ENCODE measurements at places on chromosomes 4 and X.
A peak's percentile ranks its signal among the peaks of the same experiment; 100 is the strongest.

DNA sequence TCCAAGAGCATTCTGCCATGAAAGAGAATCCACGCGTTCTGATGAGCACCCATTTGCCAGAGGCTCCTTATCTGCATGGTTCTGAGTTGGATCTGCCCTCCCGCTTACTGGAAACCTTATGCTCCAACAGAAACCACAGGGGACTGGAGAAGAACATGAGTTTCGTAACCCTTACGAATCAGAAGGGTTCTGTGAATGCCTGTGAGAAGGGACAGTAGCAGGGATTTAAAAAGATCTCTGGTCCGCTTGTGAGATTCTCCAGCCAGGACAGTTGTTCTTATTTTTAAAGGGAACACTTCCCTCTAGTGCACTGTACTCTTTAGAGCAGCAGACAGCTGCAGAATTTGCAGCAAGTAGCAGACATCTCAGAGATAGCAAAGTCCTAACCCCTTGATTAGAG lies 22.5 kb upstream of the CENPU start:
- DNase-seq, result no peak

GRCh38 chr4:114028071-114028470 lies 48.6 kb upstream of the ARSJ start:
- DNase-seq, result no peak

DNA sequence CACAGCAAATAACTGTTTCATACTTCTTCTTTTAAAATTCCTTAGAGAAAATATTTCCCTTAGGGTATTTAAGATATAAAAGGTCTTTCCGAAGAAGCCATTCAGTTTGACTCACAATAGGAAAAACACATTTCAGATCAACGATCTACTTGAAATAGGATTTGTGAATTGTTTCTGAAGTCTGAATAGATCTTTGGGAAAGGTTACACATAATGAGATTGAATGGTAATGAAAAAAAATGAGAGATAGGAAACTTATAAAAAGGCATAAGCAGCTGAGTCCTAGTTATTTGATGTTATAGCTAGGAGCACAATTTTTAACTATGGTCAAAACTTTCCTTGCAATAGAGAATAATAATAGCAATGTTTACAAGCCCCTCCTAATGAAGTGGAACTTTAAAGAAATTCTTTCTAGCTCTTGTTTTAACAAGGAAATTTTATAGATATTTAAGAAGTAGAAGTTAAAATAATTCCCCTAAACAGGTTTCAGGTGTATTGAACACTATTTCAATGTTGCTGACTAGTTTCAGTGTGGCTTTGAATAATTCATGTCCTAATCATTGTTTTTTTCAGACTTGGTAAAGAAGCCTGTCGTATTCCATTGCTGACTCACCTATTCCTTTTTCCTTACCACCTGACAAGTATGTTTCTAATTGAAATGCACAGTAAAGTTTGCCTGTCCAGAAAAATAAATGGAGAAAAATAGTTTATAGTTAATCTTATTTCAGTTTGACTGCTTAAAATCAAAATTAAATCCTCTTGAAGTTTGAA lies 89.1 kb downstream of the PCDH18 start:
- DNase-seq, result no peak

DNA sequence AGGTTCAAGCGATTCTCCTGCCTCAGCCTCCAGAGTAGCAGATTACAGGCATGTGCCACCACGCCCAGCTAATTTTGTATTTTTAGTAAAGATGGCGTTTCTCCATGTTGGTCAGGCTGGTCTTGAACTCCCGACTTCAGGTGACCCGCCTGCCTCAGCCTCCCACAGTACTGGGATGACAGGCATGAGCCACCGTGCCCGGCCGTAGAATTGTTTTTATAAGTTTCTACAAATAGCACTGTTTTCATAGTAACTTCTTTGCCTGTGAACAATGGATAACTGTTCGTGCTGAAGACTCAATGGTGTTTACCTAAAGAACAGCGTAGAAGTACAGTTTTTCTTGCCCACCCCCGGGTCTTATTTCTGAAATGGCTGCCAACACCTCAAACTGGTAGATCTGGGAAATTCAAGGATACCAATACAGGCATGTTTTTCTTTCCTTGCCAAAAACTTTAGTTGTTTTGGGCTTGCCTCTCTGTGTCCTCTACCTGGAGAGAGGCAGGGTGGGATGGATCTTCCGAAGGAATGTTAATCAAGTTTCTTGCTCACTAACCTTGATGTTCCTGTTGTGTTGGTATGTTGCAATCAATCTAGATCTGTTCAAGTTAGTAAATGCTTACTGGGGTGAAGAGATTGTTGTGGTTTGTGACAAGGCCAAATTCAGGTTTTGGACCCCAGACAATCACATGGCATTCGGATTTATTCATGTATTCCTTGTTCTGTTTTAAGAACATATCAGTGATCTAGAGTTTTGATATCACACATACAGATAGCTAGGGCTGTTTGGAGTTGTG lies 2.8 kb upstream of the RUFY3 start:
- DNase-seq, result no peak

- DNase-seq, result no peak
Measured at GRCh38 chr4:84730375-84730774, 147.4 kb downstream of the CDS1 start.

DNA sequence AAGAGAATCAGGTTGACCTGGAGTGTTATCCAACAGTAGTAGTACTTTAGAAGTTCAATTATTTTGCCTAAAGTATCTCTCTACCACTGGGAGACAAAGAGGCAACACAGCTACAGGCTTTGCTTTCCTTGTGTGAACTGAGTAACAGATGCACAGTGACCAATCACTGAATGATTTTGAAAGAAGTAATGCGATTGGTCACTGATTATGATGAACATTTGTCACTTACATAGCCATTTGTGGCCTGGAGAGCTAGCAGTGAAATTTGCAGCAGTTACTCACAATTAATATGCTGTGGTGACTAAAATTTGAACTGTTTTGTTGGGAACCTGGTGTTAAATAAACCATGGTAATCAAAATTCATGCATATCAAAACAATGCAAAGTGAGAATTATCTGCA lies 508.7 kb upstream of the DIPK2B start:
- DNase-seq, result no peak

DNA sequence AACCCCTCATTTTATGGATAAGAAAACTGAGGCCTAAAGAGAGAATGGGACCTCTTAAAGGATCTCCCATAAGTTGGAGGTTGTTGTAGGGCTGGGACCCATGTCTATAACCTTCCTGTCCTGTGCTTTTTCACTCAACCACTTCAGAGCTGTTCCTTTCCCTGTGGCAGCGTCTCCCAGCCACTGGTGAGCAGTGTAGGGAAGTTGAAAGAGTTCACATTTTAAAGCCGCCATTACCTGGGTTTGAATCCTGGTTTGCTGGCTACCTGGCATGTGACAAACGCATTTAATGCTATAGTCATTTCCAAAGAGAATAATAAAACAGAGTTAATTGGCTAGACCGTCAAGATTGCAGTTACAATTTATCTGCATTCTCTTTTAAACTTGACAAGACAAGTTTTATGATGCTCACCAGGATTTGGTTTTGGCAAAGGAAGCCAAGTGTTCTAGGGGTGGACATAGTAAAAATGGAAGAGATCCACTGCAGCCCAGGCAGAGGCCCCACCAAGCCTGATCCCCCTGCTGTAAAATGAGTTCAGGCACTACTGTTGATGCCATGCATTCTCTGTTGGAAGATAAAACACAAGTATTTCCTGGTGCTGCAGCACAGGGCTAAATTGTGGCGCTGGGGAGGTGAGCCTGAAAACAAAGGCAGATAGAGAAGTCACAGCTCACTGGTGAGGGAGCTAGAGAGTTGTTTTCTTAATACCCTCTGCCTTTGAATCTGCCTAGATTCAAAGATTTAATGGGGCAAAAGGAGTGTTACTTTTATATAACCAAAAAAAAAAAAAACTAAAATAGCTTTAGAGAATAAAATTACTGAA lies 218.7 kb downstream of the NWD2 start:
- DNase-seq, result no peak

DNA sequence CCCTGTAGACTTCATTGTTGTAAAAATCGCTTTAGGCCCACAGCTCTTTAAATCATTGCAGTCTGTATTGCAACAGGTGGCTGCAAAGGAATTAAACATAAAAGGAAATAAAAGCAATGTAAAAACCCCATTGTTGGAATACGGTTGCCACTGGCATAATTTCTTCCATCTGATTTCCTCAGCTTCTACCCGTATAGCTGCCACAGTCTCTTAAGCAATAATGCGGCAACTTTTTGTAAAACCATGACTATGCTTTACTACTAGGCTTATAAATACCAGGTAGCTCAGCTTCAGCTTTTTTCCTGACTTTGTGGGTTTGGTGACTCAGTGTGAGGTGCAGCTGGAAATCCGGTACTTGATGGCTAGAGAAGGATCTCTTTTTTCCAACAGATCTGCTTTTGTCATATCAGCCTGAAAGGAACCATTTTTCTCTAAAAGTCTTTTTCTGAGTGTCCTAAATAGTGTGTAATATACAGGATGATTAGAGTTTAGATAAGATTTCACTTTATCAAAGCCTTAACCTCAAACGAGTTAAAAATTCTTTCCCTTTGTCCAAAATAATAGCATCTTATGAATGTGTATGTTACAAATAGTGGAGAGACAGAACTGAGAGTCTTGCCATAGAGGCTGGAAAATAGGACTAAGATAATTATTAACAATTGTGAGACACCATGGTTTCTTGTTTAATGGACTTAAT lies 268.0 kb downstream of the ADGRL3 start:
- no peak for DNase-seq

DNA sequence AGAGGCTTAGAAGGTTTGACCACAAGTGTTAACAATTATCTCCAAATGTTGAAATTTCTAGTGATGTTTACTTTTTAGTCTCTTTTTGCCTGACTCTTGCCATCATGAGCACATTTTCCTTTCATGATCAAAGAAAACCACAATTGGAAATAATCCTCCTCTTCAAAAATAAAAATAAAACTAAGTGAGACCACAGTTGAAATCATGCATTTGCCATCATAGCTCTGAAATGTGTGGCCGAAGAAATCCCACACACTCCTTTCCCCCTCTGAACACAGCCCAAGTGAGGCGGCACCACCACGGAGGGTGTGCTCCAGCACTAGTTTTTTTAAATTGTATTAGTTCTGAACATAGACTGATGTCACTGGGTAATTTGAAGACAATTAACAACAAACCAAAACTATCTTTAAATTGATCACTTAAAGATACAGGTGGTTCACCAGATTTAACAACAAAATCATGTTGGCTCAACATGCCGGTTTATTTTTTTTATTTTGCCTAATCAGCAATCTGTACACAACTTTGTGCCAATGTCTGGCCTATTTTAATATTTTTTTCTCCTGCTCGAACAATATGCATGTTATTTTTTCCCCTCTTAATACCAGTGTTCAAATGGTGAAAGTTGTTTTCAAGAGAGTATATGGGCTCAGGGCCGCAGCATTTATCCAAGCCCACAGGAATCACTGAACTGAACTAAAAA lies 17.6 kb downstream of the APBB2 start:
- DNase-seq, result no peak

DNA sequence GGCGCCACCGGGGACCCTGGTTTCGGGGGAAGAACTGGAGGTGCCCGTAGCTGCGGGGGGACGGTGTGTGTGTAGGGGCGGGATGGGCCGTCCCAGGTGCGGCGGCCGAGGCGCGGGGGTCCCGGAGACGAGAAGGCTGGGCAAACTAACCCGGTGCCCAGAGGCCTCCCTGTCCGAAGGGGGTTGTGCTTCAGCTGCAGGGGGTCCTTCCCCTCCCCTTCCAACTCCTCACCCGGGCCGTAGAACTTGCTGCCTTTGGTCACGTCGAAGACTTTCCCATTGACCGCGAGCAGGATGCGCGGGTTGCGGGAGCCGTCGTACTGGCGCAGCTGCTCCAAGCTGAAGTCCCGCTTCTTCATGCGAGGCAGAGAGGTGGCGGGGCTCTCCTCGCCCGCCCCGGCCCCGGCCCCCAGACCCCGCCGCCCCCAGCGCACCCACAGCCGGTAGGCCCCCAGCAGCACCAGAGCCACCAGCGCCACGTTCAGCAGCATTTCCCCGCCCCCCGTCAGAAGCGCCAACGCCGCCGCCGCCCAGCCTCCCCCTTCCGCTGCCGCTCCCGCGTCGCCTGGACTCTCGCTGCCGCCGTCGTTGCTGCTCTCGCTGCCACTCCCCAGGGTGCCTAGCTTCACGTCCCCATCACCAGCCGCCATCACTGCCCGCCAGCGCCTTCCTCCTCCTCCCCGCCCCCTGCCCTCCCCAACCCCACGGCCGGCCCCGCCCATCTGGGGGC lies at the start of gene PGRMC2:
Gene PGRMC2 (minus strand): TSS at position 673 of the 730 bp plus-strand sequence. CDS start 23 bp downstream, at position 650.
- DNase-seq, result peak; percentile 0

- DNase-seq, result no peak
Measured at GRCh38 chr4:177220376-177220775, 89.3 kb upstream of the NEIL3 start.

GRCh38 chr4:26632916-26633315 lies 49.0 kb downstream of the TBC1D19 start:
- no peak for DNase-seq

DNA sequence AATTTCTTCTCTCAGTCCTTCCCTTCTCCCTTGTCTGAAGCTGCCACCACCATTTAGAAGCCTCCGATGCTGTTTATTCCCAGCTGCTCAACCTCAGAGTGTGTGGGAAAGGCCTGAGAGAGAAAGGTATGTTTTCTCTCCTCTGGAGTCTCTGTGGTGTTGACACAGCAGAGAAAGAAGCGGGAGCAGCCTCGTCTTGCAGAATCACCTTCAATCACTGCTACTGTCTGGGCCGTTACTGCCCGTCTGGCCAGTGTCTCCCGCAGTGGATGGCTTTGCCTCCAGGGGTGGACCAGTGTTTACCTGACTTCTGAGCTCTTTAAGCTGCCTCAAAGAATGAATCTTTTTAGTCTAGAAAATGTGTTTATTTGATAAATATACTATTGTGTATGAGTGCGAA lies 148.9 kb upstream of the FAM47C start:
- DNase-seq, result no peak

GRCh38 chrX:121238093-121238492 lies 190.7 kb downstream of the GLUD2 start:
- DNase-seq, result no peak

DNA sequence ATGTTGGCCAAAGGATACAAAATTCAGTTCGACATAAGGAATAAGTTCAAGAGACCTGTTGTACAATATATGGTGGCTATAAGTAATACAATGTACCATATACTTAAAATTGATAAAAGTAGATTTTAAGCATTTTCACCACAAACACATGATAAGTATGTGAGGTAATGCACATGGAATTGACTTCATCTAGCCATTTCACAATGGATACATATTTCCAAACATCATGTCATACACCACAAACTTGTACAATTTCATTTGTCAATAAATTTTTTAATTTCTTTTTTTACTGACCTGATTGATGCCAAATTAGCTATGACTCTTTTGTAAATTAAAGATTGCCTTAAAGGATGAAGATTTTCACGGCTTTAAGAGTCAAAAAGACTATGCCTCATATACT lies 103.1 kb upstream of the VCX2 start:
- DNase-seq, result no peak

DNA sequence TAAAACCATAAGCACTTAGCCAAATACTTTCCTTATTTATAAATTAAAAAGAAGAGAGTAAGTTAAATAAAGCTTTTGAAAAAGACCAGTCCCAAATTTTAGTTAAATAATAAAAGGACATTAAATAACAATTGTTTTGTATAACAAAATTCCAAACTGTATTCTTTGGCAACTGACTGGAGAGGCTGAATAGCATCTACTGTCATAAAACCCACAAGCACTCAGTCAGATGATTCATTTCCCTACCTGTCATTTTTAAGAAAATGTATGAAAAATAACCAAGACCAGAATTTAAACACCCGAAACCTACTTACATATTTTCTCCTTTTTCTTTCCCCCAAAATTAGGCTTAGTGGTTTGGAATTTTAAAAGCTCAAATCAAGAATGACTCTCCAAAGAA lies 32.5 kb upstream of the SMIM10L2A start:
- DNase-seq, result no peak

GRCh38 chr4:15513545-15513944 lies 43.9 kb downstream of the CC2D2A start:
- DNase-seq, result no peak
